T47D (cell line): ENCODE measurements at places on chromosomes 13 and 19.

GRCh38 chr13:103757361-103757760 is 691.1 kb upstream of the SLC10A2 start:
- no peak for DNase-seq

DNA sequence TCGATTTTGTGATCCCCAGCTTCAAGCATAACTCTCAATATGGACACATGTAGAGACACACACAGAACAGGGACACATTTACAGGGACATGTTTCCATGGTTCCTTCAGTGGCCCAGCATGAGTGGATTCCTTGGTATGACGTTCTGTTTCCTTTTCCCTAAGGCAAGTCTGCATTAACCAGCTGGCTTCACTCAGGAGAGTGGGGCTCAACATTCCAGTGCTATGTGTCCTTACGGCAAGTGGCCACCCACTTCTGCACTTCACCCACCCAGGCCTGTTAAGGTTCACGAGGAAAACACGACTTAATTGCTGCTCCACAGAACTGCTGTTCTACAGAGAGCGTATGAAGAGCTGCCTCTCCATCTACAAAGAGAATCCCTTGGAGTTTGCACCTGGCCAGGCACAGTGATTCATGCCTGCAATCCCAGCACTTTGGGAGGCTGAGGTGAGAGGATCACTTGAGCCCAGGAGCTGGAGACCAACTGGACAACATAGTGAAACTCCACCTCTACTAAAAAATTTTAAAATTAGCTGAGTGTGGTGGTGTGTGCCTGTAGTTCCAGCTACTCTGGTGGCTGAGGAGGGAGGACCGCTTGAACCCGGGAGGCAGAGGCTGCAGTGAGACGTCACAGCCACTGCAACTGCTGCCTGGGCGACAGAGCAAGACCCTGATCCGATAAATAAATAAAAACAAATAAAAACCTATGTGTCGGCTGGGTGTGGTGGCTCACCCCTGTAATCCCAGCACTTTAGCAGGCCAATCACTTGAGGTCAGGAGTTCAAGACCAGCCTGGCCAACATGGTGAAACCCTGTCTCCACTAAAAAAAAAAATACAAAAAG is 32.5 kb downstream of the BRD4 start:
- peak; percentile 33 for DNase-seq

DNA sequence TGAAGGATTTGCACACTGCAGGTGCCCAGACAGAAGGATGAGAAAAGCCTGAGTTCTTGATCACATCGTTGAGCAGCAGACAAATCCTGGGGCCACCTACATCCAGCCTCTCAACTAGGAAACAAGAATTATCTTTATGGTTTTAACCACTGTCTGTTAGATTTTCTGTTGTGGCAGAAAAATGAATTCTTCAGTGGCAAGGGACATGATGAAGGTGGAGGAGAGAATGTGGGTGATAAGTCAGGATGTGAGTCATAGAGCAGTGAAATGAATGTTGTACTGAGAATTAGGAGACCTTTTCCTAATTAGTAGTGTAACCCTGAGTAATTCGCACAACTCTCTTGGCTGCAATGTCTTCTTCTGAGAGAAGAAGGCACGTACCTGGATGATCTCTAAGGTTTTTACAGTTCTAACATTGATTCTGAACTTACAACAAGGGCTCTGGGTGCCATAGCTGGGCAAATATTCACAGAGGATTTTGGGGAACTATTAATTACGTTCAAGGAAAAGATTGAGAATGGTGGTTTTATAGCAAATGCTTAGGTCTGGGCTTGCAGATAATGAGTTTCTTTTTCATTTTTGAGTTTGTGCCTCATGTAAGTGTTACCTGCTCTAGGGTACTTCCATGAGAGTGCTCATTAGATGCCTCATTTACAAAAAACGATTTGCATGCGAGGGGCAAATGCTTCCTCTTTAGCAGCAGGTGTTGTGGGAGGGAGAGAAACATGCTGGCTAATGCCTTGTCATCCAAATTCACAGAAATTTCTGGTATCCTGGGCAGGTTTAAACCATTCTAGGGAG is 111.0 kb upstream of the KL start:
- DNase-seq = no peak

DNA sequence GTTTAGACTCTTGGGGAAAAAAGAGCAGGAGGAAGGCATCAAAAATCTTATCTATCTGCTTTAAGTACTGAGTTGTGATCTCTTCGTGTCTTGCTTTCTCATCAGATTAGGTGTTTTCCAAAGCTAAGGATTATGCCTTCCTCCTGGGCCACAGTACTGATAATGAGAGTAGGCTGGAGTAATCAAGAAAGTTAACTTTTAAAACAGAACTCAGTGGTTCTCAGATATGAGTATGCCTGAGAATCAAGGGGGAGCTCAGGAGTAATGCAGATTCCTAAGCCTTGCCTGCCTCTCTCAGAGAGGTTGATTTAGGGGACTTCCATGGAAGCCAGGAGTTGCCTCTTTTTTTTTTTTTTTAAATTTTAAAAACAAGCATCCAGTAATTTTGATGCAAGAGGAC is 23.5 kb downstream of the CDADC1 start:
- no peak for DNase-seq

DNA sequence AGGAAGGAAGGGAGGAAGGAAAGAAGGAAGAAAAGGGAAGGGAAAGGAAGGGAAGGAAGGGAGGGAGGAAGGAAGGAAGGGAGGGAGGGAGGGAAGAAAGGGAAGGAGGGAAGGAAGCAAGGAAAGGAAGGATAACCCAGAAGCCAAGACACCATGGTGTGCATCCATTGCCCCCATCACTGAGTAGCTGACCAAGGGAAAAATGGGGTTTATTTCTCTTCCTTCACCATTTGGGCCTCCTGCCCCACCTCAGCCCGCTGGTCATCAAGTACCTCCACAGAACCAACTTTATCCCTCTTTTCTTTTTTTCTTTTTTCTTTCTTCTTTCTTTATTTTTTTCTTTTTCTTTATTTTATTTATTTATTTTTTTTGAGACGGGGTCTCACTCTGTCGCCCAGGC is 20.4 kb downstream of the CABP5 start:
- DNase-seq = no peak

- DNase-seq = peak; percentile 61
Observed at GRCh38 chr19:58218899-58219298, 9.8 kb upstream of the ZNF544 start.

DNA sequence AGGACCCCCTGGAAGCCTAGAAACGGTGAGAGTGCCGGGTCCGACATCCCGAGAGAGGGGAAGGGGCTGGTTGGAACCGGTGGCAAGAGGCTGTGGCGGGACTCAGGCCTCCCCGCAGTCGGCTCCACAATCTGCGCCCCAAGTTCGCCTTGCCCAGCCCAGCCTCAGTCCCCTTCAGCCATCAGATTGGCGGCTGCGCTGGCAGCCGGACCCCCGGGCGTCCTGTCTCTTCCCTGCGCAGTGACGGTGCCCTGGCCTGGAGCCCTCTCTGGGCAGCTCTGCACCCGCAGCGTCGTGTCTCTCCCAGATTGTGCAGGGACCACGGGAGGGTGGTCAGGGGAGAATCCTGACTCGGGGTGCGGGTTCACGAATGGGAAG is 315 bp downstream of the ZNF492 start:
- no peak for DNase-seq

- DNase-seq = no peak
Observed at GRCh38 chr13:65292488-65292901, 1937.6 kb downstream of the PCDH9 start.

GRCh38 chr19:45547965-45548609 is 36.5 kb downstream of the OPA3 start:
- DNase-seq = no peak

DNA sequence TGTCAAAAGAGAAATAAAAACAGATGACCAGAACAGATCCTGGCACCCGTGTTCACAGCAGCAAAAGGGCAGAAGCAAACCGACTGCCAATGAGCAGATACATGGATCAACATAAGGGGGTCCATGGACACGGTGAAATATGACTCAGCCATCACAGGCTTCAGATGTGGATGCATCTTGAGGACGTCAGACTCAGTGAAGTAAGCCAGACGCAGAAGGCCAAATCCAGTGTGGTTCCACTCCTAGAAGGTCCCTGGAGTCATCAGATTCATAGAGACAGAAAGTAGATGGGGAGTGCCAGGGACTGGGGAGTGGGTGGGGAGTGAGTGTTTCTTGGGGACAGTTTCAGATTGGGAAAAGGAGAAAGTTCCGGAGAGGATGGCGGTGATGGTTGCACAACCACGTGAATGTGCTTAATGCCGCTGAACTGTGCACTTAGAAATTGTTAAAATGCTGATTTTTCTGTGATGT is 28.8 kb upstream of the SEMA6B start:
- no peak for DNase-seq

DNA sequence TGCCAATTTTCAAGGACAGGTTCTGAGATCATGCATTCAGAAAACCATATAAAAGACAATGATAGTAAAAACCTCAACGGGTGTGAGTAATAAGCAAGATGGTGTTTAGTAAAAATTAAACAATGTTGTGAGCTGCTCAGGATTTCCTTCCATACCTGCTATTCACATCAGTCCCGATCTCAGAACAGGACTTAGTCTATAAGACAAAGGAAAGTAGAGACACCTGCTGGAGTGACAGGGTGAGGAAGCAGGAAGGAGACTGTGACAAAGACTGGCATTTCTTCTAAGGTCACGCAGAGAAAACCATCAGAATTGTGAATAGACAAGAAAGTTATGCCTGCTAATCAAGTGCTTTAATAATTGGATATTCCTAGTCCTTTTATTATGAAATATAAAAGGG is 648.0 kb downstream of the DACH1 start:
- peak; percentile 13 for DNase-seq

DNA sequence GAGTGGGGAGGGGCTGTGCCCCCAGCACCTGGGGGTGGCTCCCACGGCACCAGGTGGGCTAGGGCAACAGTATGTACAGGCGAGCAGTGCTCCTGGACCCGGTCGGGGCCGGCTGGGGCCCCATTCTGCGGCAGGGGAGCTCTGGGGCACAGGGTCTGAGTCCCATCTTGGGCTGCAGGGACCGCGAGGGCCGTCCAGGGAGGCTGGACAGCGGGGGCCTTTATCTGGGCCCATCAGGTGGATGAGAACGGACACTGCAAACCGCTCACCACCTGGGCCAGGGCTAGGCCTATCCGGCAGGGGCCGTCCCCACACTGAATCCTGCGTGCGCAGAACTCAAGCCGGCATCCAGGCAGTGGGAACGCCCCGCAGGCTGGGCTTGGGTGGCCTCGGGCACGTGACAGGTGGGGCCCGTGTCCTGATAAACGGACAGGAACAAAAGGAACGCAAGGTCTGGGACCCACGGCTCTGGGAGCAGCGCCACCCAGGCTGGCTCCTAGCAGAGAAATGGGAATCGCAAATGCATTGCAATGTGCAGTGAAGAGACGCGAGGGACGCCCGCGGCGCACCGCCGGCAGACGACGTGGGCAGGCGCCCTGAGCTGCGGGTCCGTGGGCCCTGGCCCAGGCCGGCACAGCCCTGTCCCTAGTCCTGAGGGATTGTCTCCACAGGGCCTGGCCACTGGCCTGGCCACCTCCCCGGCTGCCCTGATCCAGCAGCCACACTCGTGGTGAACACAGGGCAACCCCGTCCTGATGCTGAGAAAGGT is 29.7 kb downstream of the BTBD2 start:
- DNase-seq = no peak

GRCh38 chr13:21663197-21663596 is 7.7 kb upstream of the FGF9 start:
- DNase-seq = no peak

DNA sequence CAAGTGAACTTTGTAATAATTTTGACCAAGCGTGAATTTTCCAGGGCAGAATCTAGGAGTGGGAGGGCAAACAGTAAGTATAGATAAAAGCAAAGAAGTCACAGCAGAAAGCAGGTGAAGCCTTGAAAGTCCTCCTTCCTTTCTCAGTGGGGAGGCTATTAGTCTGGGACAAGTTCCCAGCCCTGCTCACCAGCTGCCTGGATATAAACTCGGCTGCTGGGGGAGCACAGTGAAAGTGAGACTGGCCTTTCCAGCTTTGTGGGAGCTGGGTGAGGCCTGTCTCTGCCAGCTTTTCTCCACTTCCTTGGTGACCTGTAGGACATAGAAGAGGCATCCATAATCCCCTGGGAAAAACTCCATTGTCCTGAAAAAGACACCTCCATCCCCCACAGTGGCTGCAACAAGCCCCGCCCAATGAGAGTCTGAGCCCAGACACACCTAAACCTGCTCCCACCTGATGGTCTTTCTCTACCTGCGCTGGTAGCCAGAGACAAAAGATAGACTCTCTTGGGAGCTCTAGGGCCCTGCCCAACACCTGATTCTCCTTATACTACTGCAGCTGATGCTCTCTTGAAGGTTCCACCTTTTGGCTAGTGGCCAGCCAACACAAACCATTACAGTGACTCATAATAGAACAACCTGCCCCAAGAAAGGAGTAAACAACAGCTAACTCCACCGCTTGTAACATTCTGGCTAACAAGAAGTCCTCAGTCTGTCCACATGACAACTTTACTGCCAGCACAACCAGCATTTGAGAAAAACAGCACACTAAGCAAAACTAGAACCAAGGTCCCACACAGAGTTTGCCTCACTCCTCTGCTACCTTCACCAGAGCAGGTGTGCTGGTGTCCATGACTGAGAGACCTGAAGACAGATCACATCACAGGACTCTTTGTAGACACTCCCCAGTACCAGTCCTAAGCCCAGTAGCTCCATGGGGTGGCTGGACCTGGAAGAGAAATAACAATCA is 252.2 kb upstream of the SLITRK6 start:
- no peak for DNase-seq
